ENCODE measurements at places on chromosomes 3 and 15.

DNA sequence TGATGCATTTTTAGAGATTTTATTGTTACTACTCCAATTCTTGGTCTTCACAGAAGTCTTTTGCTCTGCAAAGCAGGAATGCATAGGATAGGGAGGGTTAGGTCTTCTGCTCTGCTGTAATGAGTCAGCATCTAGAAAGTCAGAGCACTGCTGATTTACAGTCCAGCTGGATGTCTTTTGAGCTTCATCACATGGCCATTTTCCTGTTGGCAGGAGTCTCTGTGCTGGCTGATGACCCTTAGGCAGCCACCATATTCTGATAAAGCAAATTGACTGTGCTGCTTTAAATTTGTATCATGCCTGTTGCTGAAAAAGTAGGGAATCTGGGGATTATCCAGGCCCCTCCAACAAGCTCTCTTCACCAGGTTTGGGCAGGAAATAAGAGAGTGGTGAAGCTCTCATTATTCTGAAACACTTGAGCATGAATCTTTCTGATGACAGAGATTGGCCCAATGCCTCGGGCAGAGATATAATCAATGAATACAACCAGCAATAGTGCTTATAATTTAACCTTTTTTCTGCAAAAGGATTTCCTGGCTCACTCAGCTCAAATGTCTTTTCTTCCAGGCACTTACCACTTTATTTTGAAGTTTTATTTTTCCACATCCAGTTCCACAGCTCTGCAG is 9.7 kb upstream of the CRBN start:
- DNase-seq: no peak

DNA sequence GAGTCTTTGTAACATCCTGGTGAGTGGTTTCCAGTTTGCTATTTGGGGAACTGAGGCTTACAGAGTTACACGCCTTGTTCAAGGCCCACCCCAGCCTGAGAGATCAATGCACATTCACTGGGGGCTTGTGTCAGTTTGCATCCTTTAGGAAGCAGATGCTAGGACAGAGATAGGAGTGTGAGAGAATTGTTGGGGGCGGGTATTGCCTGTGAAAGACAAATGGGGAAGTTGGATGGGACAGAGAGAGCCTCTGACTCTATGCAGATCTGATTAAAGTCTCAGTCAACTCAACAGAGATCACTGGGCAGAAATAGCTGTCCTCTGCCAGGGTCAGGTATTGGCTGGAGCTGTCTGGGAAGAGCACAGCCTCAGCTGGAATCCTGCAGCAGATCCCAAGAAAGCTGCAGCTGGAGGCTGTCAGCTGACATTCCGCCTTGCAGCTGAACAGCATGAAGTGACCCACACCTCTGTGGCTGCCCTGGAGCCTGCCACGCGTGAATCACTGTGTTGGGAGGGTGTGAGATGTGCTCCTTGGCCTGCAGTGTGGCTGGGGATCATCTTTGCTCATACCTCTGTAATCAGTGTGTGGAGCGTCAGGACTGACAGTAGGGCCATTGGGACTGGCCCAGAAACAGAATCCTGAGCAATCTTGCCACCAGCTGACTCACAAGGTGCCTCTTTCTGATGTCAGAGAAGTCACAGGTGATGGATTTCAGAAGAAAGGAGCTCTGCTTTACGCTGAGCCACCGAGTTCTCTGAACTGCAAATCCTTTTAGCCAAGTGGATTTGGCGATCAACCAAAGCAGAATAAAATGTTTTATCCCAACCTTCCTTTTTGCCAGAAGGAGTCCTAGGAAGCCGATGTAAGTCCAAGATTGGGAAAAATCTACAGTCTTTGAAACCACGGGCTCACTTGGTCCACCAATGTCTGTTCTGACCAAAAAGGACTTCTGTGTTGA is 284.1 kb upstream of the LRRFIP2 start:
- no peak for DNase-seq

GRCh38 chr3:13417166-13417947 is 2.8 kb downstream of the NUP210 start:
- DNase-seq: no peak

DNA sequence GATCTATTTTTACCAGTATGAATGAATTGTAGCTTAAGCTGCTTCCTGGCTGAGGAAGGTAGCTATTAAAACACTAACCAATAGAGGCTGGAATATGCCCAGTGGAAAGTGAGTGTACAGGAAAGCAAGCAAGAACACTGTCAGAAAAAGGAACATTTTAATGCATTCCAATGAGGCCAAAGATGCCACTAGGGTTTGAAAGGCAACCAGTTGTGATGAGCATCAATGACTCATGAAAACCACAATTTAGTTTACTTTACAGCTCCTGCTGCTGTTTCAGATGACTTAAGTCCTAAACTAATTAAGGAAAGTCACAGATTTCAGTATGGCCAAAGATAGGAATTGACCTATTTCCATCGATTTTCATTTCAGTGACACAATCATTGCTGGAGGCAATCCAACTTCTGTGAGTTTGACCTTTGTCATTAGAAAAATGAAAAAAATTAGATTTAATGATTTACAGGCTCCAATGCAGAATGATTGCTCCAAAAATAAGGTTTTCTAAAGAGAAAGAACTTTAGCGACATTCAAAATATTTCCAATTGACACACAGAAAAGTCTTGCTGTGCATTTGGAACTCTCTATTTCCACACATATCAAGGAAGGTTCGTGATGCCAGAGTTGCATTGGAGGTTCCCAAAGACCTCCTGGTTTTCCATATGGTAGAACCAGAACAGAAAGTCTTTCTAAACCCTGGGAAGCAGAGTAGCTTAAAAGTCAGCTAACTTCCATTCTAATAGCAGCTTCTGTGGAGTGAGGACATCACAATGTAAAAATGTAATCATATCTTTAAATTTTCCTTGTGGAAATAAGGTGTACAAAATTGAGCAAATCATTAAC is 103.0 kb downstream of the SUCNR1 start:
- no peak for DNase-seq

DNA sequence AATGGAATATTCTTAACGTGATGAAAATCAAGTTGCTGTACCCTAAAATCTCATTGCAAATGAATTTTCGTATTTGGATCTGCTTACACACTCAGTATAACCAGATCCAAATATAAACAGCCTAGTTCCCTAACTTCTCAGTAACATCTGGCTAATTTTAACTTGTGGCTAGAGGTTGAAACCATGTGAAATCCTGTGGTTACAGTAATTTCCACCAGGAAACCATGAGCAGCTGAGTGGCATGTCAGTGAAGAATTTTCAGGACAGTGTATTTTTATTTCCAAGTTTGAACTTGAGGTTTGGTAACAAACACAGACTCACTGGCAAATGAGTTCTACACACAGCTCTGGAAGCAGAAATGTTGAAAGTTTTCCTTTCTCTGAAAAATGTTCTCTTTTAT is 754.1 kb downstream of the NR2F2 start:
- no peak for DNase-seq

DNA sequence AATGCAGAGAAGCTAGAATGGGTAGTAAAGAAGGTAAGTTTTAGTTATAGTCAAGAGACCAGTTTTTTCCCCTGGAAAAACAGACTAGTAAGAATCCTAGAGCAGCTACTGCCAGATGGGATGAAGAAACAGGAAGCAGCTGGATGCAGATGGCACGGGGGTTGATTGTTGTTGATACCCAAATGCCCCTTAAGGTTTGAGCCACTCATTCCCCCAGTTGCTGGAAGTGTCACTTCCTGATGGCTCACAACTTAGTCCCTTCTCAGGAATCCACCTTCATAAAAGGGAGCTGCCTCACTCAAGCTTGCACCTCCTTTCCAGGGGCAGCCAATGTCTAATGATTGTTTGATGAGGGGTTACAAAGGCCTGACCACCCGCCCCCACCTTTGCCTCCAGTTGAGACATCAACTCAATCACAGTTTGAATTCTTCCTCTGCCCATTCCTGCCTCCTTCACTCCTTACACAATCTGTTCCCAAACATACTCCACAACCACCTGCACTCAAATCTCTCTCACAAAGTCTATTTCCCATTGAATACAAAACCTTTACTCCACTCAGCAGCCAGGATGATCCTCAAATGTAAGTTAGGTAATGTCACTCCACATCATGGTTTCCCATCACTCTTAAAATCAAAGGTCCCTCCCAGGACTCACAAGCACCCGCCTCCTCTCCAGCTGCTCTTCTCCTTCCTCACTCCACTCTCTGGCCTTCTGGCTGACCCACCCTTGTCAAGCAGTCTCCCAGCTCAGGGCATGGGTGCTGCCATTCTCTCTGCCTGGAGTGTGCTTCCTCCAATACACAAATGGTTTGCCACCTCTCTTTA is 450.1 kb upstream of the THBS1 start:
- DNase-seq: no peak

GRCh38 chr15:37921527-37922385 is 12.7 kb upstream of the TMCO5A start:
- no peak for DNase-seq

GRCh38 chr3:43894176-43895049 is 203.7 kb downstream of the ABHD5 start:
- no peak for DNase-seq

- DNase-seq: no peak
Measured at GRCh38 chr3:165796701-165797100, 40.5 kb downstream of the BCHE start.

GRCh38 chr3:122864498-122864897 is 69.6 kb downstream of the SLC49A4 start:
- no peak for DNase-seq

DNA sequence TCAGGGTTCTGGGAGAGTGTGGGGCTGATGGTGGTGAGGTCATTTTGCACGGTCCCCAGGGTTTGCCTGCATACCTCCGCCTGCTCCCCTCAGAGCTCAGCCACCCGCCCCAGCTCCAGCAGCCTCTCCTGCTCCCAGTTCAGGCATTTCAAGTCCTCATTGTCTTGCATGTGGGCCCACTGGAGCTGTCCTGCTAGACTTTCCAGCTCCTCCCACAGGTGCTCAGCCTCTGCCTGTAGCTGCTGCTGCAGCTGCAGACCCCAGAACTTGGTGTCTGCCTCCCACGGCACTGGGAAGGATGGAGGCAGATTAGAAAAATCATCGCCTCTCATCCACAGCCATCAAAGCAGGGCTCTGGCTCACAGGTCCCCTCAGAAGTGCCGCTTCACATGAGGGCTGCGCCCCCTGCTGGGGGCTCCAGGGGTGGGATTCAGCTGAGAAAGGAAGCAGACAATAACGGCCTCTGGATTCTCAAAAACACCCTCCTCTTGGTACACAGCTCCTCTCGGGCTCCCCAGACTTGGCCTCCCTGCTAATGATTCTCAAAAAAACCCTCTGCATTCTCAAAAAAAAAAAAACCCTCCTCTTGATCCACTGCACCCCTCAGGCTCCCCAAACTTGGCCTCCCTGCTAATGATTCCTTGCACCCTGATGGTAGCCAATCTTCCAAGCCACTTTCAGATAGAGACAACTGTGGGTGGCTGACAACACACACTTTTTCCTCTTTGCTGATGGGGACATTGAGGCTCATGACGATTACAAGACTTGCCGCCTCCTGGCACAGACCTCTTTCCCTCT is 89.3 kb upstream of the C2CD4B start:
- peak; percentile 48 for DNase-seq

- DNase-seq: no peak
Measured at GRCh38 chr3:177633671-177634207, 436.5 kb upstream of the TBL1XR1 start.

DNA sequence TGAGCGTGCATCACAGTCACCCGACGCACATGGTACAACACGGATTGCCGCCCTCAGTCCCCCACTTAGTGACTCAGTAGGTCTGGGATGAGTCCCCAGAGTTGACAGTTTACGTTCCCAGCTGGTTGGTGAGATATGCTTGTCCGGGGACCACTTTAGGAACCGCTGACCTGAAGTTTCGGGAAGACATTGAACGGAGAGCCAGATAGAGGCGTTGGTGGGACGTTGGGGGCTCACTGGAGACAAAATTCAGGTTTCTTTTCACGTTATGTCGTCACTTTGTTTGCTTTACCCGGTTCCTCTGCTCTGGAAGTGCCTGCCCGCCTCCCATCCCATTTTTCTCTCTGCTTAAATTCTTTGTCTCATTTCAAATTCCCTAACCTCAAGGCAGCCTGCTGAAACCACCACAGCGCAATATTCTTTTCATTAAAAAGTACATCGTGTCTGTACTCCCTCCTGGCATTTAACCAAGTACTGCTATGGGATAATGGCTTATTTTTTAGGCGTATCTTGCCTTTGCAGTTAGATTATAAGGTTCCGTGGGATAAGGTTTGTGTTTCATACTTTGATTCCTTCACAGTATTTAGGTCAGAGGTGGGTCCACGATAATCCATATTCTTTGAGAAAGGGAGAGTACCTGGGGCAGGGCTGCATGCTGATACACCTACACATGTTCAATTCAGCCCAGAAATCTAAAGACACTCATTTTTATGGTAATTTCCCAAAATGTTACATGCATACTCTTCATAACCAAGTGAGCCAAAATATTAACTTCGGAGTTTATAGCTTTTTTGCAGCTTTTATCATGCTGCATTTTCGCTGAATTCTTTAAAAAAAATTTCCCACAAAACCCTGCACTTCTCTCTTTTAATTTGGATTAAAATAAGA is 921 bp downstream of the LMLN start:
- no peak for DNase-seq

- DNase-seq: no peak
Measured at GRCh38 chr3:88142094-88142624, 7.6 kb upstream of the C3orf38 start.

DNA sequence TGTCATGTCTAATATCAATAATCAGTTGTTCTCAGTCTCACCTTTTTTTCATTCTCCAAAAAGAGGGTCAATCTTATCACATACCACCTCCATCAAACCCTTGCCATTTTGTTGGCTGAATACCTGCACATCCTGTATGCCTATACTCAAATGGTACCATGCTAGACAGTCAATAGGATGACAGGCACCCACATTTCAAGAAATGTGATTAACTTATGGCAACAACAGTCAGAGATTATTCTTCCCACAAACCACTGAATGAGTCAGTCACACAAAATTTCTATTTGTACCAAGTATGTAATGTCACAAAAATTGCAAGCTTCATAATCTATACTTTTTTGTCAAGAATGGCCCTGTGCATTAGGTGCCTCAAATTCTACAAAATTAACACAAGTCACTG is 5.1 kb upstream of the SLC27A2 start:
- no peak for DNase-seq

GRCh38 chr3:18405141-18405540 is 20.0 kb downstream of the SATB1 start:
- no peak for DNase-seq

GRCh38 chr15:75019916-75020315 is 3.5 kb upstream of the PPCDC start:
- DNase-seq: no peak

- no peak for DNase-seq
Measured at GRCh38 chr15:41798607-41799487, 24.6 kb downstream of the MAPKBP1 start.

DNA sequence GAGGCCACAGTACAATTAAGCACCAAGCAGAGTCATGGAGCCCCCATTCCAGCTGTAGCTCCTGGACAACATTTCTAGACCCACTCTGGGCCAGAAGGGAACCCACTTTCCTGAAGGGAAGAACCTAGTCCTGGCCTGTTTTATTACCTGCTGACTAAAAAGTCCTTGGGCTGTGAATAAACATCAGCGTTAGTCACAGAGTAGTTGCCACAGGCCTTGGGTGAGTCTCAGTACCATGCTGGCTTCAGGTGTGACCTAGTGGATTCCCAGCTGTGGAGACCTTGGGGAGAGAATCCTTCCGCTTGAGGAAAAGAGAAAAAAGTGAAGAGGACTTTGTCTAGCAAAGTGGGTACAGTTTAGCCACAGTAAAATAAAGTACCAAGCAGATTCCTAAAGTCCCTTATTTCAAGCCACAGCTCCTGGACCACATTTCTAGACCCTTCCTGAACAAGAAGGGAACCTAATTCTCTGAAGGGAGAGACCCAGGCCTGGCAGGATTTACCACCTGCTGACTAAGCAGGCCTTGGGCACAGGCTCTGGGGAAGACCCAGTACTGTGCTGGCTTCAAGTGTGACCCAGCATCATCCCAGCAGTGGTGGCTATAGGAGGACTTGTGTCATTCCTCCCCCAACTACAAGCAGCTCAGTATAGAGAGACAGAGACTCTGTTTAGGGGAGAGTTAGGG is 118.3 kb upstream of the KCNH8 start:
- DNase-seq: no peak

Measured in stimulated activated CD8-positive, alpha-beta memory T cell treated with anti-CD3 and anti-CD28 coated beads, Interleukin-7, amount 100 ng/mL, for 24 hours (primary cell).